ENCODE measurements at places on chromosomes 16 and 17.
A peak's percentile ranks its signal among the peaks of the same experiment; 100 is the strongest.

DNA sequence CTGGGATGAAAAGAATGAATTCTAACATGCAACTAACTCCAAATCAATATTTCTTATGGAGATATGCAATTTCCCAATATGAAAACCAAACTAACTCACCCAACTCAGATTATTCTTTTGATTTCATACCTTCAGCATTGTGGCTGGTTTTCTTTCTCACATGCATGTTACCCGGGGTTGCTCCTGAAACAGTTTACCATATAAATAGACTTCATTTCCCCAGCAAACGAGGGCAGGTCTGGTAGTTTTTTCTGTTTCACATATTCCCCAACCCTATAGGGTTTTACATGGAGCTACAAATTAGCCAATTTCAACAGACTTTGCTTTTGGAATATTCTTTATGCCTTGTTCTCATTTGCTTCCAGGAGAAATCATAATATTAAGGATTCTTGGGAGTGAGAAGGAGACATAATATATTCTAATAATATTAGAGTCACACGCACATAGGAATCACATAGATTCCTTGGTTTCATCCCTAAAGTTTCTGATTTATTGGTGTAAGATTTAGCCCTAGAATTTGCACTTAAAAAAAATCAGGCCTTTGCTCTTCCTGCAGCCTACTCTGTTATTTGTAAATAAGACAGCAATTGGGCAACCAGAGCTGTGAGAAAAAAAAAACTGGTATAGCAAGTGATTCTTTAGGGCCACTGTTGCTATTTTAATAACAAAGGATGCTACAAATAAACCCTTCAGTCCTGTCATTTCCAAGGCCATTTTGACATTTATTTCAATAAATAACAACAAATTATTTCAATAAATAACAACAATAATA, 60.3 kb upstream of the FAM20A start:
- DNase-seq = no peak

- DNase-seq = no peak
Measured at GRCh38 chr16:57809276-57810196, 7.2 kb upstream of the KIFC3 start.

- no peak for DNase-seq
Measured at GRCh38 chr16:64784635-64785034, 337.2 kb downstream of the CDH11 start.

DNA sequence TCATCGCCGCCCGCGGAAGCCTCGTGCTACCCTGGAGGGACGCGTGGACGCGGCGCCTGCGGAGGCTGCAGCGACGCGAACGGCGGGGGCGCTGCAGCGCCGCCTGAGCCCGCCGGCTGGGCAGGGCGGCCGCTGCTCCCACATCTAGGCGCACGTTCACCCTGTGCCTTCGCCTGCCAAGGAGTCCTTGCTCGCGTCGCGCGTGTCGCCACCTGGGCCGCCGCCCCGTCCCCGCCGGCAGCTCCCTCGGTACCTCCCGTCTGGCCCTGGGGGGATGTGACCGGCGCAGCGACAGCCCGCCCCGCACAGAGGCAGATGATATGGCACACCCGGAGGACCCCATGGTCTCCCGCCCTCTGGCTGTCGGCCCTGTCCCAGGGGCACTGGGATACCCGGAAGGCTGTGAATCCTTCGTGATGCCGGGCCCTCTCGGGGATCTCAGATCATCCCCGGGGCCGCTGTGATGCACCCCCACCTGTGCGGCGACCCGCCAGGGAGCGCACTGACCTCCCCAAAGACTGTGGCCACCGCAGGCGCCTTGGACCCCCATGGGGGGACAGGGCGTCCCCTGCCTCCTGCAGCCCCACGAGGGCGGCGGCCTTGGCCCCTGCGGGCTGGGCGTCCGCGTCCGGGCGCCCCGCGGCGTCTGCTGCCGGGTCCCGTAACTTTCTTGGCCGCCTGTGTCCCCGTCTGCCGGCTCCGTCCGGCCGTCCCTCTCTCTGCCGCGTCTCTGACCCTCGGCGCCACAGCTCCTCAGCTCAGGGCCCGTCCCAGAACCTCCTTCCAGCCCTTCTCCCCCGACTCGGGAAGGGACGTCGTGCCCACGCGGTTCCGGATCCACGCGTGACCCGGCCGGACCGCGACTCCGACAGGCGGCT, 689 bp upstream of the TBC1D24 start:
- DNase-seq = peak; percentile 47

- no peak for DNase-seq
Measured at GRCh38 chr17:63316100-63316499, 130.0 kb downstream of the CYB561 start.

- DNase-seq = no peak
Measured at GRCh38 chr17:73141411-73141810, 23.4 kb upstream of the SSTR2 start.

GRCh38 chr17:78826836-78827509, 13.6 kb downstream of the USP36 start:
- no peak for DNase-seq

DNA sequence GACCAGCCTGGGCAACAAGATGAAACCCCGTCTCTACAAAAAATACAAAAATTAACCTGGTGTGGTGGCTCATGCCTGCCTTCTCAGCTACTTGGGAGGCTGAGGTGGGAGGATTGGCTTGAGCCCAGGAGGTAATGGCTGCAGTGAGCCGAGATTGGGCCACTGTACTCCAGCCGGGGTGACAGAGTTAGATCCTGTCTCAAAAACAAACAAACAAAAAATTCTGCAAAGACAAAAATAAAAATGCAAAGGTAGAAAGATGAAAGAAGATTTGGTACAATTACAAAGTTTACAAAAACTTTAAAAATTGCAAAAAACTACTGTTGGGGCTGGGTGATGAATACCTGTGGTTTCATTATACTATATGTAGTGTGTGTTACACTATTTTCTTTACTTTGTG, 5.5 kb upstream of the CDH1 start:
- no peak for DNase-seq
